HuH-7 (cell line): ENCODE measurements at places on chromosomes 13 and 19.
A peak's percentile ranks its signal among the peaks of the same experiment; 100 is the strongest.

GRCh38 chr13:100235311-100235901, 146.5 kb downstream of the PCCA start:
- peak; percentile 29 for DNase-seq

DNA sequence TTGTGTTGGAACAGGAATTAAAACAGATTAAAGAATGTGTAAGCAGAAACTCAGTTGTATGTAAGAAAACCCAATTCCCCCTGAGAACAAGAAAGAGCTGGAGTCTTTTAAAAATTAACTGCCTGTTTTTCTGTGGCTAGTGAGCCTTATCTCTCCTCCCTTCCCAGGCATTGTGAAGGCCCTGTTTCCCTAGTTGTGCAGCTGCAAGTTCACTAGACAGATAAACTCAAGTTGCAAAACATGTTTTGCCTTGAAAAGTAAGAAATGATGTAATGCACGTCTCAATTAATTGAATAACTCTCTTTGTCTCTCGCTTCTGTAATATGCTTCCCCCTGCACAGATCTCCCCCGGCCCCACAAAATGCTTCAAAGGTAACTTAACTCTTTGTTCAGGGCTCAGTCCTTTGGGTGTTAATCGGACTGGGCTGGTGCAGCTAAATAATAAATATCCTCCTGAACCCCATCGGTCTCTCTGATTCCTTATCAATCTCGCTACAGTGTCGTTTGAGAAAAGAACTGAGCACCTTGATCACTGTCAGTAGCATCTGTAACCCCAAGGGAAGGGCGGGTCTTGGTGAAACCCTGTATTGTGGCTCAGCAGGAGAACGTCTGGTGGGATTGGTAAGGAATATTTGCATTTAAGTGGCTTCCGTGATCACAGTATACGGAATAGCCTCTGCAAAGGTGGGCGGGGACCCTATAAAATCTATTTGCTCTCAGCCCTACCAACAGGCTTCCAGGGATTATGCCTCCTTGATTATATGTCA, 1.6 kb upstream of the ZNF556 start:
- DNase-seq = no peak

- DNase-seq = no peak
Measured at GRCh38 chr13:44147233-44147632, 226.4 kb upstream of the SERP2 start.

DNA sequence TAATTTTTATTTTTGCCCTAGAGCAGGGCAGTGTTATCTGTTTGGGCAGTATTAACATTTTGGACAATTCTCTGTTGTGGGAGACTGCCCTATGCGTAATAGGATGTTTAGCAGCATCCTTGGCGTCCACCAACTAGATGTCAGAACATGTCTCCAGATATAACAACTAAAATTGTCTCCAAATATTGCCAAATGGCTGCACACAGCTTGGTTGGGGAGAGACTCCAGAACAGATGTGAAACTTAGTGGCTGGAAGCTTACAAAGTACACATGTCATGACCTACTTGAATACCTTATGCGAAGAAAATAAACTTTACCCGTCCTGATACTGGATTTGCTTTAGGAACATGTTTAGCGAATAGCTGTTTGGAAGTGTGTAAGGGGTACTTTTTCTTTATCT, 123.0 kb downstream of the GGACT start:
- no peak for DNase-seq

DNA sequence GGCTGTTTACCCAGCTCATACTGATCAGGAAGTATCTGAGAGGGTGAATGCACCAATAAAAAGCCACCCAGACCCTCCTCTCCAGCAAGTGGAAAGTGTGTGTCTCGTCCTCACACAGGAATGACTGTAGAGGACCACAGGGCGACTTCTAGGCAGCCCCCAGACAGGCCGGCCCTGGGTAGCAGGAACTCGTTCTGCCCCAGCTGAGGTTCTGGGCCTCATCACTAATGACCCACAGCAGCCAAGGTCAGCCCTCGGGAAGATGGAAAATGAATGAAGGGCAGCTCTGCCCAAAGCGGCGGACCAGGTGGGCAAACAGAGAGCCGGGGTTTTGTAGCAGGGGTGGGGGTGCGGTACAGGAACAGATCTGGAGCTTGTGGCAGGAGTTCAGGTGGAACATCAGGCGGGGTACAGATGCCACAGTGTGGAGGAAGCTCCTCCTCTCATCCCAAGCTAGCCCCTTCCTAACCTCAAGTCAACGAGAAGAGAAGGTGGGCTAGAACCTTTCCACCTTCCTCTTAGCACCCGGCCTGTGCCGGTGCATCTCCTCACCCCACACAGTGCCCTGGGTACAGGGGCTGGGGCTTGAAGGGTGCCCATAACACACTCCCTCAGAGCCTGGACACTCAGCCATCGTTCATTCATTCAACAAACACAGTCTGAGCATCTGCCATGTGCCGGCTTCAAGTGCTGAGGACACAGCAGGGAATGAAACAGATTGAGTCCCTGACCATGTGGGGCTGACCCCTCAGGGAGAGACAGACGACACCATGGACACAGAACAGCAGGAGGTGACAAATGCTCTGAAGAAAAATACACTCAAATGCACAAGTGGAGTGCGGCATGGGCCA, 36.2 kb downstream of the RFX2 start:
- no peak for DNase-seq
